Left ventricle myocardium superior (tissue), 1 donor: ENCODE measurements at places on chromosomes 16 and 17.

DNA sequence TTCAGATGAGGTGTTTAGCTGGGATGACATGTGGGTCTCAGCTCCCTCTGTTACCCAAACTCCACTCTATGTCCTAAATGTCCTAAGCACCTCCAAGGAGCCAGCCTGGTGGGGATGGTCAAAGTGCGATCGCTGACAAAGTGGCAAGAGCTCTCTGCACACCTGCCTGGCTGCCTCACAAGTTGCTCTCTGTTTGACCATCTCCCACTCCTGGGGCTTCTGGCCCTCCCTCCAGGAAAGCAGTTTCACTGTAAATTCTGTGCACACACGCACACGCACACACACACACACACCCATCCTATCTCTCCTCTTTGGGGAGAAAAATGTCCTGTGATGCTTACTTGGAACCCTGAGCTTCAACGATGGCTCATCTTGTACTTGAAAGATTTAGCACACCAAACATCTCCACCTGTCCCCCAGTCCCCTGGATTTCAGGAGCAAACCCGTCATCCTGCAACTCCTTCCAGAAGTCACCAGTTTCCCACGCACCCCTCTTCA is 1.7 kb downstream of the PITPNA start:
- DNase-seq: no peak

GRCh38 chr17:43907425-43907981 is at the start of gene MPP2:
MPP2 (minus strand) TSS chr17:43907536; CDS start chr17:43904460, 3,076 bp downstream.
- peak; percentile 84 for DNase-seq

- peak; percentile 22 for DNase-seq
Measured at GRCh38 chr16:89050868-89051311, 42.8 kb upstream of the ACSF3 start.

DNA sequence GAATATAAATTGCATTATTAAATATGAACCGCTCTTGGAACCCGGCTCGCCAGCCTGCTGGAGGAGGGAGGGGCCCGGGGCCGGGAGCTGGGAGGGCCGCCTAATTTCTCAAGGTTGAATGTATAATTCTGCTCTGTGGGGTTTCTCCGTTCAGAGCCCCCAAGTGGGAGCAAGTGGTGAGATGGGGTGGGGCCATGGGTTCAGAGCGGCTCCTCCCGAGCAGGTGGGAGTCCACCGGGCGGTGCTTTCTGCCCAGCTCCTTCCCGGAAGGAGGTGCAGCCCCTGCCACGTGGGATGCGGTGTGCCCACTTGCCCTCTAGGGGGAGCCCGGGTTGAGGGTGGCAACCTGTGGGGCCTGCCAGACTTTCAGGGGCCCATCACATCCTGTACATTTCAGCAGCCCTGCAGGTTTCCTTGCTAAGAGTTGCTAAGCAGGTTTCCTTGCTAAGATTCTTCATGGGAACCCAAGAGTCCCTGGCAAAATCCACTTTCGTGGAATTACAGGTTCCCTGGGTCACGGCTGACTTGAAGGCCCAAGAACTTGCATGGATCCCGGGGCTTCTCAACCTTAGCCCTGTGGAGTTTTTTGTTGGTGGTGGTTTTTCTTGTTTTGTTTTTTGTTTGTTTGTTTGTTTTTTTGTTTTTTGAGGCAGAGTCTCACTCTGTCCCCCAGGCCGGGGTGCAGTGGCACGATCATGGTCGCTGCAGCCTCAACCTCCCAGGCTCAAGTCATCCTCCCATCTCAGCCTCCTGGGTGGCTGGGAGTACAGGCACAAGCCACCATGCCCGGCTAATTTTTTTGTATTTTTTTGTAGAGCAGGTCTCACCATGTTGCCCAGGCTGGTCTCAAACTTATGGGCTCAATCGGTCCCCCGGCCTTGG is 196.7 kb upstream of the GSE1 start:
- peak; percentile 71 for DNase-seq

DNA sequence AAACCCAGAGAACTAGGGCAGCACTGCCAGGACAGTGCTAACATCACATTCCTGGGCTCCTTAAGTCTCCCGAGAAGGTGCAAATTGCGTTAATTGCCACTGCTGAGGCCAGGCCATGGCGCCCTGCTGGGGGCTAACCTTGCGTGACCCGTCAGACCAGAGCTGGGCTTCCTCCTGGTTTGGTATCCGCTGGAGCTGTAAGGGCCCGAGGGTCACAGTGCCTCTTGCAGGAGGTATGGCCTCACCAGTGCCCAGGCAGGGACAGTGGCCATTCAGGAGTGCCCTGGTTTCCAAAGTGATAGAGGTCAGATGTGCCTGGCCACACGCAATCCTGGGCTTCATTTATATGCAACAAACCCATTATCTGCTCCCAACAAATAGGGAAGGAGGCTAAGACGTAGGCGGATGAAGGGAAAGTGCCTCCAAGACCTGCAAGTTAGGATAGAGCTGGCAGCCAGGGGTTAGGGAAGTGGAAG is 17.7 kb upstream of the ADCY9 start:
- no peak for DNase-seq

- DNase-seq: no peak
Measured at GRCh38 chr17:41549596-41550039, 21.5 kb upstream of the KRT19 start.

DNA sequence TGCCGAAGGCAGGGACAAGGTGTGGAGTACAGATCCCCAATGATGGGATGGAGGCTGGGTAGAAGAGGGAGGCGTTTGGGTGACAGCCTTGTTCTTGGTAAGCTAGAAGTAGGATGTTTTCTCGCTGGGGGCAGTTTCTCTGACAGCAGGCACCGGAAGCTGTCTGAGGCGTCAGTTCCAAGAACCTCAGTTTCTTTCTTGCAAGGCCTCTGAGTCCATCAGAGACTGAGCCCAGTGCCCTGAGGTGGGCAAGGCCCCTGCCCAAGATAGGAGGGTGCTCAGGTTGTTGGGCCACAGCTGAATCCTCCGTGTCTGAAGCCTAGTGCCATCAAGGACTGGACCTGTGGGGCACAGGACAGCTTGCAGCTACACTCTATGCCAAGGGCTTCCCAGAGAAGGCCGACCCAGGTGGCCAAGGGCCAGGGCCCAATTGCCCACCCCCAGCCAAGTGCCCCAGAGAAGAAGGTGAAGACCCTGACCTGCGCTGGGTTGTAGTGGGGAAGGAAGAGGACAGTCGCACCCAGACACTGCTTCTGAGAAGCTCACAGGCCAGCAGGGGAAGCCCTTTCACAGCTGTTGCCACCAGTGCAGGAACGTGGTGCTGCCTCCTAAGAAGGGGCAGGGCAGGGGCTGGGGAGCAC is 13.1 kb downstream of the CYB5D2 start:
- DNase-seq: no peak

DNA sequence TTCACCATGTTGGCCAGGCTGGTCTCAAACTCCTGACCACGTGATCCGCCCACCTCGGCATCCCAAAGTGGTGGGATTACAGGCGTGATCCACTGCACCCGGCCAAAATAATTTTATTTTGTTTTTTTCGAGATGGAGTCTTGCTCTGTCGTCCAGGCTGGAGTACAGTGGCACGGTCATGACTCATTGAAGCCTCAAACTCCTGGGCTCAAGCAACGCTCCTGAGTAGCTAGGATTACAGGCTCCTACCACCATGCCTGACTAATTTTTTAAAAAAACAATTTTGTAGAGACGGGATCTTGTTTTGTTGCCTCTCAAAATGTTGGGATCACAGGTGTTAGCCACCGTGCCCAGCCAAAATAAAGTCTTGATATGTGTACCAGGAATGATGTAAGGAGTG is 2.4 kb upstream of the TTLL6 start:
- no peak for DNase-seq

GRCh38 chr16:70253291-70254106 is 1.8 kb upstream of the EXOSC6 start:
- DNase-seq: no peak

DNA sequence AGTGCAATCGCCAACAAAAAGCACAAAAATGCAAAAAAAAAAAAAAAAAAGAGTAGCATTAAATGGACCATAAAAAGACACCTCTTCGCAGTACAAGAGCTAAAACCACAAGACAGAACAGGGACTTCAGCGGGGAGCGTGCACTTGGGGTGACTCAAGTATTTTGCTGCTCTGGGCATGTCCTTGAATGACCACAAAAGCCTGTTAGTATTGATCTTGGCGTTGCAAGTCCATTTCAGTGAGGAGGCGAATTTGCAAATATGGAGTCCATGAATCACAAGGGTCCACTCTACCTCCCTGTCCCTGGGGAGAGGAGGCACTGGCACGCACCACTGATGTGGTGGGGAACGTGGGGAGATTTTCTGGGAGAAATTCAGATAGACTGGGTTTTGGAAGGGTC is 78.9 kb downstream of the CNGB1 start:
- no peak for DNase-seq

GRCh38 chr16:58186176-58186944 is 11.5 kb downstream of the CSNK2A2 start:
- no peak for DNase-seq

DNA sequence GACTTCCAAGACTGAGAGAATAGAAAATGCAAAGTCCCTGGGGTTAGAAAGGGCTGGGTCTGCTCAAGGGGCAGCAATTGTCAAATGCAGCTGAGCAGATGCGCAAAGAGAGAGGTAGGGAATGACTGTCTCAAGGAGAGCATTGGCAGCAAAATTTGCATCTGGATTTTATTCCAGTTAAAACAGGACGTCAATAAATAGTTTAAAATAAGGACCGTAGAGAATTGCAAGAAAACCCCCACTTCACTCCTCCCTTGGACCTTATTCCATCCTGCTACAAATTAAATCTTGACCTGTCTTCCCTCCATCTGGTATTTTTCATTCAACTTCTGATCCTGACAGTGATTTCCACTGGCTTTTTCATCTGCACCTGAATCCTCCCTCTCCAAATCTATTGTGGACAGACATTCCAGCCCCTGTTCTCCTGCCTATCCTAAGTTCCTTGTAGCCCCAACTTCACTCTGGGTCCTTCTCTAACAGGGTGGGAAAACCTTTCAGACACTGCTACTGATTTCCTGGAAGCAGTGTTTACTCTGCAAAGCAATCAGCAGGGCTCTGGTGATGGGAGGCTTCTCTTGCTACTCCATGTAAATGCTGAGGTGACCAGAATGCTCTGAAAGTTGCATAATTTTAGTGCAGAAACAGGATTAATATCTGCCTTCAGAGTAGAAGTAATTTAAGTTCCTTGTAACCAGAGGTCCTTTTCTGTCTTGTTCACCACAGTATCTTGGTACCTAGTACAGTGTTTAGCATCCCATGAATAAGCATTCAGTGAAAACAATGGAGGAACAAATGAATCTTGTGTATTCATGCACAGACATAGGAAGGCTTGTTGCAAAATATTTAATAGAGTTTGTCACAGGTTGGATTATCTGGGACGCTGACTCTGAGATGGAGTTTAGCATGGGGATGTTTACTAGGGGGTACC is 79.2 kb downstream of the CDH11 start:
- no peak for DNase-seq

GRCh38 chr17:17818088-17818526 is 18.7 kb downstream of the SREBF1 start:
- DNase-seq: peak; percentile 63

- DNase-seq: no peak
Measured at GRCh38 chr17:49667854-49668253, 10.0 kb downstream of the SPOP start.

- peak; percentile 11 for DNase-seq
Measured at GRCh38 chr17:57910462-57911420, 44.5 kb downstream of the CUEDC1 start.

DNA sequence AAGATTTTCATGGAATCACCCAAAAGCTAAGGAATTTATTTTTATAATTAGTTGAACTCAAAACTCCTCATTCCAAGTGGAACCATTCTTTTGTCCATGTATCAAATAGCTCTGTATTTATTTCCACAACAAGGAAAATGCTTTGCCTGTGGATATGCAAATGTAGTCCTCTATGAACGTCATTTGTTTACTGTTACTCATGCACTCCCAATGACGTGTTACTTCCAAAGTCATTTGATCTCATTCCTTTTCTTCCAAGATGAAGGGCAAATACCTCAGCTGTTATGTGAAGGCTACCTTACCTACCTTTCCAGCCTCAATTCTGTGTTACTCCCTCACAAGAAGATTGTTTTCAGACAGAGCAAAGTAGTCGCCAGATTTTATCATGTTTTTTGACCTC is 83.7 kb downstream of the ITFG1 start:
- no peak for DNase-seq

- DNase-seq: no peak
Measured at GRCh38 chr16:49116873-49117272, 164.8 kb downstream of the CBLN1 start.

- DNase-seq: no peak
Measured at GRCh38 chr17:28407974-28408306, 1.9 kb upstream of the SLC46A1 start.

DNA sequence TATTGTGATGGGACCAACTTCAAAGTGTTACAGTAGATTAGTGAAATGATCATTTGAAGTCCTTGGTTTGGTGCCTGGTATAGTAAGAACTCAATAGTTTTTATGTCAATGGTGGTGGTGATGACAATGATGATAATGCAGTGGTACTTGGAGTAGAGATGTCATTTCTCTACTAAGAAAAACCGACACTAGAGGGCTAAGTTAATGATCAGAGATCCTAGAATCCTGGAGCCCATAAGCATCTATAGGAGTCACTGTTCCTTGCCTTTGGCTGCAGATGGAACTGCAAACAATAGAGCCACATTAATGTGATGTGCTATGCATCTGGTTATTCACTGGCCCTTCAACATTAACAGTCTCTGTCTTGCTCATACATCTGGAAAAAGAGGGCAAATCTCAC is 103.8 kb downstream of the ANKFN1 start:
- DNase-seq: no peak

- DNase-seq: no peak
Measured at GRCh38 chr16:15803618-15804017, 53.2 kb downstream of the MYH11 start.

- DNase-seq: no peak
Measured at GRCh38 chr17:74130841-74131240, 72.6 kb upstream of the RPL38 start.

- no peak for DNase-seq
Measured at GRCh38 chr17:35152421-35153140, 5.0 kb downstream of the UNC45B start.

GRCh38 chr16:729768-730665 is 3.1 kb downstream of the HAGHL start:
- no peak for DNase-seq

DNA sequence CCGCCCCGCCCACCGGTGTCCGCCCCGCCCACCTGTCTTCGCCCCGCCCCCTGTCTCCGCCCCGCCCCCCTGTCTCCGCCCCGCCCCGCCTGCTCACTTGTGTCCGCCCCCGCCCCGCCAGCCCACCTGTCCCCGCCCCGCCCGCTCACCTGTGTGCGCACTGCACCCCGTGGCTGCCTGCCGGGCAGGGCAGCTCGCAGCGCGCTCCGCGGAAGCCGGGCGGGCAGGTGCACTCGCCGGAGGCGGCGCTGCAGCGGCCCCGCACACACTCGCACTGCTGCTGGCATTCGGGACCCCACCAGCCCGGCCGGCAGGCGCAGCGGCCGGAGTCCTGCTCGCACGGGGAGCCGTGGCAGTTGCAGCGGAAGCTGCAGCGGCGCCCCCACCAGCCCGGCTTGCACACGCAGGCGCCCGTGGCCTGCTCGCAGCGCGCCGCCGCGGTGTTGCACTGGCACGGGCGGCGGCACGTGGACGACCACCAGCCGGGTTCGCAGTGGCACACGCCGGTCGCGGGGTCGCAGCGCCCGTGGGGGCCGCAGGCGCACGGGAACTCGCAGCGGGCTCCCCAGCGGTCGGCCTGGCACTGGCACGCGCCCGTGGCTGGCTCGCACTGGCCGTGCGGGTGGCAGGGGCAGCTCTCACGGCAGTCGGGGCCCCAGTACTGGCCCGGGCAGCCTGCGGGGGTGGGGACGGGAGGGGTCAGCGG is 2.1 kb downstream of the SCARF1 start:
- peak; percentile 56 for DNase-seq
